ENCODE measurements at places on chromosomes 3 and 15.
A peak's percentile ranks its signal among the peaks of the same experiment; 100 is the strongest.

- no peak for DNase-seq
Observed at GRCh38 chr3:36514171-36514570, 133.9 kb downstream of the STAC start.

DNA sequence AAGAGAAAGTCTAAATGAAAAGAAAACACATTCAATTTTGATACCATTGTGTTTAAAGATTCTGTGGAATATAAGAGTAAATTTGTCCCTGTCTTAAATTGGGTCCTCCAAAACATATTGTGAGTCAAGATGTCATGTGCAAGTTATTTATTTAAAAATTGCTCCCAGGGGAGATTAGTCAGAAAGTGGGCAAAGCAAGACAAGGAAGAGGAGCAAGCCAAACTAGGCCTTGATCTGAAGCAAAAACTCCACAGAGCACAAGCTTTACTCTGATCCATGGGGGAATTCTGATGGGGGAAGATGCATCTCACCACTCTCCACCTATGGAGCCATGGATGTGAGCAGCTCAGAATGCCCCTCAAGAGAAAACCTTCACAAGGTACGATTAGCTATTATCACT is 342.8 kb upstream of the IL12A start:
- DNase-seq, result no peak

DNA sequence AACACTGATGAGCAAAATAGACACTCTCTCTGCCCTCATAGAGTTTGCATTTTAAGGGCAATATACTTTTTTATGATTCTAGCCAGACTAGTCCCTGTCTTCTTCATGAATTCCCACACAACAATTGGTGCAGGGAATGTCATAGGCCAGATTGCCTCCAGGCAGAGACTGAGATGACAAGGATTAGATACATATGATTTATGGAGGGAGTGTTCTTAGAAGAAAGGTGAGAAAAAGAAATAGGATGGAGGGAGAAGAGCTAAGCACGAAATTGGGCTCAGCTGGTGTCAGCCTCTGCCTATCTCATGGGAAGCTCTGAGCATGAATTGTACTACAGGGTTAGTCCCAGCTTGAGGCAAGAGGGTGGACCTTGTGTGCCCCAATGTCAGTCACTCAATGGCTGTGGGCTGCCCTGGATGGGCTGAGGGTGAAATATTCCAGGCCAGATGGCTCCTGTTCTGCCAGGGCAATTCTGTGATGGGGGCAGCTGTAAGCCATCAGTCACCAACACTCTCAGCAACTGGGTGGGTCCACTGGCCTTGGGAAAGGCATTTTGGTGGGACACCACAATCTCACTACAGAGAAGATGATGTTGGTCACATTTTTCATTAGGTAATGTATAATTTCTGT is 31.1 kb downstream of the EIF1B start:
- no peak for DNase-seq

GRCh38 chr3:38411591-38411990 is 42.1 kb upstream of the ACVR2B start:
- no peak for DNase-seq

DNA sequence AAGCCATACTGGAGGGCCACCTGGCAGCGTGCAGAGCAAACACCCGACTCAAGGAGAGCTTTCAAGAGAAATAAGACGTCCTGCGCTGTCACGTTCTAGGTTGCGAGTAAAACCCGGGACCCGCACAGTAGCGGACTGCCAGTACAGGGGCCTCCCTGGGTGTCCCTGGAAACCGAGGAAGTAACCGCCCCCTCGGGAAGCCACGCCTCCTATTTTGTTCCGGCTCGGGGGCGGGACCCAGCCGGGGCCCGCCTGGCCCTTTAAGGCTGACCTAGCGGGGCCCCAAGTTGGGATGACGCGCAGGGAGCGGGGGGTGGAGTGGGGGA is 218 bp upstream of the MAPKAPK3 start:
- DNase-seq, result peak; percentile 93

DNA sequence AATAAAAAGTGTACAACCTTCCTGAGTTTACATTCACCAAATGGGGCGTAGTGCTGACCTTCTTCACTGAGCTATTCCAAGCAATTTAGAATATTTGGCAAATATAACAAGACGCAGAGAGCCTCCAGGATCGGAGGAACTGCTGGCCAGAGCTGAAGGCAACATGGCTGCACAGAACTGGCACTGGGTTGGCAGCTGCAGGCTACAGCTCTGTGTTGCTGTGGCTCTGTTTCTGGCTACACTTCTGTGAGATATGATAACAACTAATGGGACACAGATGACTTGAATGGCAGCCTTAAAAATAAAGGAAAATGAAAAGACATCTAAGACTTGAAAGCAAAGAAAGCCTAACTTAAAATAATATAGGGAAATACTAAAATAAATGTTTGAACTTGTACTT is 10.8 kb upstream of the SLC6A20 start:
- no peak for DNase-seq

DNA sequence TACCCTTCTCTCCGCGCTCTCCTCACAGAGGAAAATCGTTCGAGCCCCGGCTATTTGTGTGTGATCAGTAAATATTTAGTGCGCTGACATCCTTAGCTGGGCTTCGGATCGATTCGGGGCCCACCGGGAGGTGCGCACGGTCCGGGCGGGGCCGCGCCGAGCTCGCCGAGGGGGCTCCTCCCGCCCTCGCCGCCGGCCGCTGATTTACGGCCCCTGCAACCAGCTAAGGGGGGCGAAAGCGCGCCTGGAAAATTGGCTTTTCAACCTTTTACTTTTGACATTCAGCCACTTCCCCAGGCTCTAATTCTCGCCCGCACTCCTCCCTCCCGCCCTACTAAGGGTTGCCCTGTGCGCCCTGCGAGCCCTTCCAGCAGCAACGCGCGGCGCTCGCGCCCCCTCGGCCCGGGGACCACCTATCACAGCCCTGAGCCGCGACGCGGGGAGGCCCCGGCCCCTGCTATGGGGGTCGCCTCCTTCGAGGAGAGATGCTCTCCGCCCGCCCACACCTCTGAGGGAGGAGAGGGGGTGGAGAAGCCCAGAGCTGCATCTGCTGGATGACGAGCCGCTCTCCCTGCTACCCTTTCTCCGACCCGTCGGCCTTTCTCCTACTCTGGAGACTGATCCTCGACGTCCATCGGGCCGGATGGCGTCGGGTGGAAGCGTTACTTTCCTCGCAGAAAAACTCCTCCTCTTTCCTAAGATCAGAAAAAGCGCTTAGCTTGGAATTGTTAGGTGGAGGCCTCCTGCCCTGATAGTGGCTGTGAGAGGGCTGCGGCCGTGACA is 7.8 kb upstream of the NR2F2 start:
- DNase-seq, result peak; percentile 44

DNA sequence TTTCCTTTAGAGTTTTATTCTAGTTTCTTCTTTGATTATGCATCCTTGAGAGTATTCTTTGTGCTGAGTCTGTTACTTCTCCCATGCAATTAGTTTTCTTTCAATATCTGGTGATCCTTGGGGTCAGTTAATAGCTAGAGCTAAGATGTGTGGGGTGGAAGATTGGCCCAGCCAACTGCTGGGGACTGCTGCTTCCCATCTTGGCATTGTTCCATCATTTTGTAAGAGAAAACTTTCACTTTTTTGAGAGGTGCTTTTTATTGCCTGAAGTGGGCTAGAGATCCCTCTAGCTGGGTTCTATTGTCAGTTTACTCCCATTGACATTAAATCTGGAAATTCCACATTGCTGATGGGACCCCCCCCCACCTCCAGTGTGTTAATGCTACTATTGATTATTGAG is 15.4 kb downstream of the BCL2L10 start:
- DNase-seq, result no peak

- DNase-seq, result peak; percentile 78
Observed at GRCh38 chr3:24495326-24495994, 810 bp upstream of the THRB start.

DNA sequence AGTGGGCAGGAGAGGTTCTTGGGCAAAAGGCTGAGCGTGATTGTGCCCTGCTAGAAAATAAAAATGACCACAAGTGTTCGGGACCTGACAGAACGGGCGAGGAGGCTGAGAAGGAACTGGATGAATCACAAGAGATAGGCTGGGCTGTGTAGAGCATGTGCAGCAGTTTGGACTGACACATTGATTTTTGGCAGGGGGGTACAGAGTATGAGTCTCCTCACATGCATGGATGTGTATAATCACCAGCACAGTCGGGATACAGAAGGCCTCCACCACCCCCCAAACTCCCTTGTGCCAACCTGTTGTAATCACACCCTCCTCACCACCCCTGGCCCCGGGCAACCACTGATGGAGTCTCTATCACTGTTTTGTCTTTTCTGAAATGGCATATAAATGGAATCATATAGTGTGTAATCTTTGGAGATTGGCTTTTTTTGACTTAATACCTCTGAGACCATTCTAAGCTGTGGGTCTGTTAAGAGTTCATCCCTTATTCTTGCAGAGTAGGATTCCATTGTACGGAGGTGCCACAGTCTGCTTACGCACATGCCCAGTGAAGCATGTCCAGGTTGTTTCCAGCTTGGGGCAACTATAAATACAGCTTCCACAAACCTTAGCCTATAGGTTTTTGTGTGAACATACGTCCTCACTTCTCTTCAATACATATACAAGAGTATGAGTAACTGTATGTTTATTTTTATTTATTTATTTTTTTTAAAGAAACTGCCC is 438.8 kb downstream of the FOXP1 start:
- no peak for DNase-seq

DNA sequence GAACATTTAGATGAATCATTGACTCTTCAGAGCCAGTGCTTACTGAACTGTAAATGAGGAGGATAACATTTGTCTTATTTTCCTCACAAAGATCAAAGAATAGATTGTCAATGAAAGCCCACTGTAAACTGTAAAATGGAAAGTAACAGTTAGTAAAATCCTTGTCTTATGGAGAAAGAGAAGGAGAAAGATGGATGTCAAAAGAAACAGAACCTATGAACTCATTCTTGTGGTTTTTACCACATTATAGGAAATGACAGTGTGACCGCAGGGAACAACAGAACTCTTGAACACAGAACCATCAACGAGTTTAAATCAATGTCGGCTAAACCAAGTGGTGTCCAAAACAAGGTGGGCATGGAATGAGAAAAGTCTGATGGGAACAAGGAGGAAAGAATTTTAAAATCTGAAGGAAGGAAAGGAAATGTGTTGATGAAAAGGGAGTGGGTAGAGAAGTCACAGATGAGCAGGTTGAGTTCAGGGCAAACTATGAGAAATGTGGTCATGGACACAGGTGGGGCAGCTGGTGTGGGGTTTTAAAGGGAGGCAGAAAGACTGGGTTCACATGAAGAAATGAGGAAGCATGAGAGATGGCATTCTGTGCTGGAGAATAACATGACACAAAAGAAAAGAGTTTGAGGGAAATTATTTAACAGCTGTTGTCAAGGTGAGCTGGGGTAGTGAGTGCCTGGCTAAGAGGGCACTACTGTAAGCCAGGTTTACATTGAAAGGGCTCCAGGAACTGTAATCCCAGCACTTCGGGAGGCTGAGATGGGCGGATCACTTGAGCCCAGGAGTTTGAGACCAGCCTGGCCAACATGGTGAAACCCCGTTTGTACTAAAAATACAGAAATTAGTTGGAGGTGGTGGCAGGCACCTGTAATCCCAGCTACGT is 42.4 kb upstream of the ETV5 start:
- no peak for DNase-seq

DNA sequence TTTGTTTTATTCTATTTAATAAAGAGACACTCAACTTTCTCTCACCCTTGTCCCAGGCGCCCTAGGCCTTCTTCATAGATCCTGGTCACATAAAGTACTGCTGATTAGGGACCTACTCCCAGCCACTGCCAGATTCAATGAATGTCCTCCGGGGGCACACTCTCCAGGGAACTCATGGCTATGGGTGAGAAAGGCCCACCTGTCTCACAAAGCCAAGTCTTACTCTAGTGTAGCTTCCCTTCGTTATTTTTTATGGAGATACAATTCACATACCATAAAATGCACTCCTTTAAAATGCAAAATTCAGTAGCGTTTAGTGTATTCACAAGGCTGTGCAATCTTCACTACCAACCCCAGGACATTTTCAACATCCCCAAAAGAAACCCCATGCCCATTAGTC is 87.8 kb downstream of the ADCY5 start:
- no peak for DNase-seq

- DNase-seq, result no peak
Observed at GRCh38 chr3:34881026-34881425, 758.3 kb upstream of the ARPP21 start.

DNA sequence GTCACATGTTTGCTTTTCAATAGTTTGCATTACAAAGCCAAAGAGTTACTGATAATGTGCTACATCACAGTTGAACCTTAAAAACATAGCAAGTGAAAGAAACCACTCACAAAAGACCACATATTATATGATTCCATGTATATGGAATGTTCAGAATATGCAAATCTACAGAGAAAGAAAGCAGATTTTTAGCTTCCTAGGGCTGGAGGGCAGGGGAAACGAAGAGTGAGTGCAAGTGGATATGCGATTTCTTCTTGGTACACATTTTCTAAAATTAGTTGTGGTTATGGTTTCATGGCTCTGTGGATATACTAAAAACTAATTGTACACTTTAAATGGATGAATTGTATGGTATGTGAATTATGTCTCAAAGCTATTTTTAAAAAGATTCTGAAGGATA is 4.0 kb upstream of the GBE1 start:
- DNase-seq, result no peak

DNA sequence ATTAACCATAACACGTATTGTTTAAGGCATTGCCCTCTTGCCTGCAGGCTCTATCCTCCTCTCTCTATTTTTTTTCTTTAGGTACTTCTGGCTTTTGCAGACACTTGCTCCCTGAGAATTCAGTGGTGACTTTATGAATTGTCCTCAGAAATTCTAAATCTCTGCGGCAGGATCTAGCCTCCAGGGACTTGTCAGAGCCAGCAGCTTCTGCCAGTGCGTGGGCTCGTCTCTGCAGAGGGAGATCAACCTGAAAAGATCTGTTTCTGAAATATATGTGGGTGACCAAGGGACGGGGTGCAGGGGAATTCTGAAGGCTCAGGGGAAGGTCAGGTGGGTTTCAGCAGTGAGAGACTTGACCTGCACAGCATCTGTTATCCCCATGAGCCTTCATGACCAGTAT is 326.1 kb upstream of the LRRFIP2 start:
- DNase-seq, result no peak

- DNase-seq, result no peak
Observed at GRCh38 chr15:57505056-57505715, 86.5 kb upstream of the MYZAP start.

DNA sequence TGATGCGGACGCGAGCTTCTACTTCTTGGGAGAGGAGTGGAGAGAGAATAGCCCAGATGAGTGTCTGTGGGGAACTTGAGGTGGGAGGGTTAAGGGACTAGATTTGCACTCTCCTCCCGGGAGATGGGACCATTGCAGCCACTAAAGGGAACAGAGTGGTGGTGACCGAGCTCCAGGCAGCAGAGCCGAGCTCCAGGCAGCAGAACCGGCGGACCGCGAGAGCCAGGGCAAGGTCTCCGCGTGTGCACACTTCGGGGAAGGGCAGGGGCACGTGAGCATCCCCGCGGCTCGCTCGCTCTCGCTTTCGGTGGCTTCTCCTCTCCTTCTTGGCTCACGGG is 1.1 kb downstream of the IGDCC3 start:
- DNase-seq, result peak; percentile 51

GRCh38 chr3:44030687-44031305 is 210.9 kb upstream of the TOPAZ1 start:
- DNase-seq, result no peak

GRCh38 chr3:127753898-127754410 is 68.4 kb downstream of the MGLL start:
- DNase-seq, result no peak

- peak; percentile 96 for DNase-seq
Observed at GRCh38 chr15:90249203-90249863, at the start of gene TTLL13. TTLL13 (plus strand) TSS chr15:90249556; CDS start chr15:90250631, 1,075 bp downstream.
